Melanocyte of skin (primary cell): ENCODE measurements at places on chromosomes 11 and 22. TPM values are rescaled to one million over a fixed set of nuclear protein-coding genes. Genes with fewer than 3 reads are reported as not detected.

Gene NF2
- total RNA-seq: 56.1 and 80.7 TPM in 2 replicates

Gene E2F8
- 0.34 and 0.73 TPM in 2 replicates for total RNA-seq

Gene INS
- not detected in 2 replicates for total RNA-seq

Gene ARRB1
- 48.0 and 74.7 TPM in 2 replicates for total RNA-seq

Gene SLC25A45
- total RNA-seq: 3.8 and 6.9 TPM in 2 replicates

Gene KLHL35
- total RNA-seq: 1.8 and 2.4 TPM in 2 replicates

Gene KRTAP5-7
- total RNA-seq: not detected in 2 replicates

Gene SCGB1D2
- not detected in 2 replicates for total RNA-seq

Gene NFAM1
- total RNA-seq: under 0.01 TPM in 1 of 2 replicates, not detected in the other

Gene MS4A1
- total RNA-seq: not detected in 2 replicates
